ENCODE measurements at places on chromosomes 12 and 14.

- DNase-seq, result no peak
These were observed 141.1 kb downstream of the PIWIL1 start for GRCh38 chr12:130478786-130479185.

GRCh38 chr12:89411846-89412245 lies 59.5 kb upstream of the DUSP6 start:
- no peak for DNase-seq

- no peak for DNase-seq
These were observed 28.2 kb downstream of the DHRS2 start for GRCh38 chr14:23664207-23664885.

- no peak for DNase-seq
These were observed 938.0 kb downstream of the GALC start for GRCh38 chr14:87055007-87055406.

DNA sequence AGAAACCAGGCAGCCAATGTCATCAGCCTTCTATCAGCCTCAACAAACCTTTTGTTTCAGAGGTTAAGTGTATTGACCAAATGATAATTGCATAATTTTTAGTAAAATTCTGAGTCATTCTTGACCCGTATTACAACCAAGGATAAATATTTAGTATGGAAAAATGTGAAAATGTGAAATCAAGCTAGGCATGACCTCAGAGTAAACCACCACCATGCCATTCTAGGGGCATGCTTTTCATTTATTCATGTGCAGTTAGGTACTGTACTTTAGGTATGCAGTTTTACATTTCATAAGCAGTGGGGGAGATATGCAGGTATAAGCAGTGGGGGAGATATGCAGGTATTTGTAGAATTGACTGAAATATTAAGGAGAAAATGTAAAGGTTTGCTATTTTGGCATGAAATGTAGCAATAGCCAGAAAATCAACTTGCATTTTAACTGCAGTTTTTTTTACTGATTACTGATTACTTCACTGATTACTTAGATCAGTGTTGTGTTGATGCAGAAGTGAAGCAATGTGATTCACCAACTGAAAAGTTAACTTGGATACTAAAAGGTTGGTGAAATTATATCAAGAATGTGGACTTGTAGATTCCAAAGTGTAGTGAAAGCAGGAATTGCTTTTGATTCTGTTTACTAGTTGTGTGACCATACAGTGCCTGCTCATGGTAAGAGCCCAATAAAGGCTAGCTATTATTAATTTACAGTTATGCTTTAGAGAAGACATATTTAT lies 184.2 kb downstream of the ESR2 start:
- no peak for DNase-seq

GRCh38 chr14:102020058-102020971 lies 55.9 kb downstream of the DYNC1H1 start:
- peak; percentile 30 for DNase-seq

DNA sequence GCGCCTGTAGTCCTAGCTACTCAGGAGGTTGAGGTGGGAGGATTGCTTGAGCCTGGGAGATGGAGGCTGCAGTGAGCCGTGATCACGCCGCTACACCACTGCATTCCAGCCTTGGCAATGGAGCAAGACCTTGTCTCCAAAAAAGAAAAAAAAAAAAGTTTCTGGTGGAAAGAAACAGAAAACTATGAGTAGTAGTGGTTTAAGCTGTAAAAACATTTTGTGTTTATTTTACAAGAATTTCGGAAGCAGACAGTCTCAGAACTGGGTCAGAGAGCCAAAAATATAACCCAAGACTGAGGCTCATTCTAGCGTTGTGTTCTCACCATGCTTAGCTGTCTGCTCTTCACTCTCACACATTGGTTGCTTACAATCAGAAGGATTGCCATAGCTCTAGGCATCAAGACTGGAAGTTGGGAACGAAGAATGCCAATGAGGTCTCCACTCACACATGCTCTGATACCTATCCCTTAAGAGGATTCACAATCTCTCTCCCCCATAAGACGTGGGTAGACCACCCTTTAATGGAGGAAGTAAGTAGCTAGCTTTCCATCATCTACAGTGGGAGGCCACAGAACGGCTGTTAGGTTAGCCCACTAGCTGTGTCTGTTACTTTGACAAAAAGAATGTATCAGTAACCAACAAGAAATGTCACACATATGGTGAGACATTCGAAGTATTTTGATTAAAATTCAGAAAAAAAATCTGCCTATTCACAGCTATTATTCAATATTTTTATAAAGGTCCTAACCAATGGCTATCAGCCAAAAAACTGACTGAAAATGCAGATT lies 117.6 kb upstream of the RASSF8 start:
- no peak for DNase-seq

DNA sequence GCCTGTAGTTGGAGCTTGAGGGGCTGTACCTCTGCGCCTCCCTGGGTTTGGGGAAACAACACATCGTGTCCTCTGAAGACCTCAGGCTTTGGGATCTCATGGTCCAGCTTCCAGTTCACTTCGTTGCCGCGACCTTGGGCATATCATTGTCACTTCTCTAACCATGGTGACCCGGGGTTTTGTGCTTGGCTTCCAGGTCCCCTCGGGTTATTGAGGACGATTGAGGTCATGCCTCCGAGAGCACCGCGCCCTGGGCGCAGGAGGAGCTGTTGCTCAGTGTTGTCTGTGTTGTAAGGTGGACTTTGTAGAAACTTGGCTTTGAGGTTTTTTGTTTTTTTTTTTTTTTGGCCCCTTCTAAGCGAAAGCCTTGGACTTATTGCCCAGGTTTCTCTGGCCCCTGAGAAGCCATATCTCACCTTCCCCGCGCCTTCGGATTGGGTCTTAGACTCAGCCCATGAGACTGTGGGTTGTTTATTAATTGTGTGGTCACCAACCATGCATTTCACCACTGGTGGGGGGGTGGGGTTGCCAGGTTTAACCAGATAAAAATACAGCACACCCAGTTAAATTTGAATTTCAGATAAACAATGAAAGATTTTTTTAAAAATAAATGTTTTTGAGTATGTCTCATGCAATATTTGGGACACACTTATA lies 2.6 kb downstream of the BCL7A start:
- no peak for DNase-seq

GRCh38 chr14:53840444-53840843 lies 116.2 kb downstream of the BMP4 start:
- no peak for DNase-seq

DNA sequence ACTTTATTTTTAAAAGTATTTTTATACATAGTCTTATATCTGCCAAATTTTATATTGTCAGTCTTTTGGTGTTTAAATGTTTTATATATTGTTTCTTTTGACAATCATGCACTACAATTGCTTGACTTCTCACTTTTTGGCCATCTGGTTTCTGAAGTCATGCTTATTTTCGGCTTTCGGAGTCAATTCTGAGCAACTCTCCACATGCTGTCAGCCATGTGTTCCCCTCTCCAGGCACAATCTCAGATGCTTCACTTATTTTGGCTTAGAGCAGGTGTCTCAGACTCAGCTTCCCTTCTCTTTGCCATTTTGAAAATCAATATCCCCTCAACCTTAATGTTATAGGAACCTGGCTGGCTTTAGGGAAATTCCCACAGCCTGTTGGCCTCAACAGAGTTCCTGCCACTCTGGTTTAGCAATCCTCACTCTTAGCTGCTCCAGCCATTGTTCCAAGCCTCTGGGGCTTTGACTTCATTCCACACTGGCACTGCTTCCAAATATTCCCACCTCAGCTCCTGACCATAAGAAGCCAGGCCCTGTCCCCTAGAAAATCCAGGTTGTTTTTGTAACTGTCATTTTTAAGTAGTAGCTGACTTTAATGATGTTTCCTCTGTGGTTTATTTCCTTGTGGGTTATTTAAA lies 125.5 kb upstream of the FAR2 start:
- DNase-seq, result no peak

- DNase-seq, result peak; percentile 57
These were observed 1.3 kb downstream of the ZC3H10 start for GRCh38 chr12:56119361-56119796.

- no peak for DNase-seq
These were observed 76.5 kb upstream of the DHRS4 start for GRCh38 chr14:23877111-23877510.

DNA sequence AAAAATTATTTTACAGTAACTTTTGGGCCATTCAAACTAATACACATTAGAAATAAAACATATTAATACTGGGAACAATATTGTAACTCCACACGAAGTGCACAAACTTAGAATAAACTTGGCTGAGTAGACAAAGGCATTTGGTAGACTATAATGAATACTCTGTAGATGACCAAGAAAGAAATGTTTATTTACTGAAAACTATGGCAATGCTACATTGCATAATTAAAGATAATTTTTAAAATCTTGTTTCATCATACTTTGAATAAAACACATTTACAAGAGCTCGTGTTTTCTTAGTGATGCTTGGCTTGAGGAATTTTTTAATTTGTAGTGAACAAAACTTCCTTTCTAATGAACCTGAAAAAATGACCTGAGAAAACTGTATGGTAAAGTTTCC lies 21.3 kb downstream of the RERG start:
- no peak for DNase-seq

DNA sequence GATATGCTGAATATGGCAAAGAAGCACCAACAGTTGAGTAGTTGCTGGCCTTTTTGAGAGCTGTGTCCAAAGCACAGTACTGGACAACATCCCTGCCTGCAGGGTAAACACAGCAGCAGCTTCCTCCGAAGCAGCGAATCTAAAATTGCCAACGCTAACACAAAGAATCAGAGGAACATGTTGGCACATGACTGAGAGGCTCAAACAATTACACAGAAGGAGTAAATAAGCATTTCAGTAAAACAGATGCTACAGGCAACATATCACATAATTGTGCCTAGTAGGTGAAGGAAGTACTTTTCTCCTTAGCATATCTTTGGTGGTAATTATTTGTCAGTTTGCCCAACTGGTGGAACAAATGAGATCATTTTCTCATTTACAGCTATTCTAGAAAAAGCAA lies 52.1 kb downstream of the KICS2 start:
- no peak for DNase-seq

GRCh38 chr12:11581179-11581755 lies 68.2 kb upstream of the ETV6 start:
- peak; percentile 70 for DNase-seq

- DNase-seq, result no peak
These were observed 110.4 kb downstream of the DAD1 start for GRCh38 chr14:22478670-22479069.

- DNase-seq, result no peak
These were observed 73.1 kb downstream of the ACADS start for GRCh38 chr12:120798696-120799095.

- no peak for DNase-seq
These were observed 21.2 kb downstream of the GPHB5 start for GRCh38 chr14:63297372-63298063.

DNA sequence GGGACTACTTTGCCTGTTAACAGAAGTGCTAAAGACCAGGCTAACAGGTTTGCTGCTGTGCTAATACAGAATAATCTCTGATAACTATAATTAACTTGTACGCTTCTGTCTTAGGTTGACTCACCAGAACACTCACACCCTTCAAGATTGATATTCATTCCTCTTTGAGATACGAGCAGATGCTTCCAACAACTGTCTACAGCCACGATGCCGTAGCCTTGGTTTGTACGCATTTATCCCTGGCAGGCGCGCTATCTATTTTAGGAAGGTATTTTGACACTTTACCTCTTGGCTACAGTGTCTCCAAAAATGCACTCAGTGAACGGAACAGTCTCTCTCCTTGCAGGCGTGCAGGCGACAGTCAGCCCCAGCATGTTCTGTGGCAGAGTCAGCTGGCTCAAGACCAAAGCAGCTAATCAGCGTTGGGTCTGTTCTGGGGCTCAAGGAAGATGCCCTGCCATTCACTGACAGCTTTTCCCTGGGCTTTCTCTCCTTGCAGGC lies 146.4 kb upstream of the PRICKLE1 start:
- no peak for DNase-seq

- DNase-seq, result no peak
These were observed 222.7 kb downstream of the ERC1 start for GRCh38 chr12:1213618-1214205.

DNA sequence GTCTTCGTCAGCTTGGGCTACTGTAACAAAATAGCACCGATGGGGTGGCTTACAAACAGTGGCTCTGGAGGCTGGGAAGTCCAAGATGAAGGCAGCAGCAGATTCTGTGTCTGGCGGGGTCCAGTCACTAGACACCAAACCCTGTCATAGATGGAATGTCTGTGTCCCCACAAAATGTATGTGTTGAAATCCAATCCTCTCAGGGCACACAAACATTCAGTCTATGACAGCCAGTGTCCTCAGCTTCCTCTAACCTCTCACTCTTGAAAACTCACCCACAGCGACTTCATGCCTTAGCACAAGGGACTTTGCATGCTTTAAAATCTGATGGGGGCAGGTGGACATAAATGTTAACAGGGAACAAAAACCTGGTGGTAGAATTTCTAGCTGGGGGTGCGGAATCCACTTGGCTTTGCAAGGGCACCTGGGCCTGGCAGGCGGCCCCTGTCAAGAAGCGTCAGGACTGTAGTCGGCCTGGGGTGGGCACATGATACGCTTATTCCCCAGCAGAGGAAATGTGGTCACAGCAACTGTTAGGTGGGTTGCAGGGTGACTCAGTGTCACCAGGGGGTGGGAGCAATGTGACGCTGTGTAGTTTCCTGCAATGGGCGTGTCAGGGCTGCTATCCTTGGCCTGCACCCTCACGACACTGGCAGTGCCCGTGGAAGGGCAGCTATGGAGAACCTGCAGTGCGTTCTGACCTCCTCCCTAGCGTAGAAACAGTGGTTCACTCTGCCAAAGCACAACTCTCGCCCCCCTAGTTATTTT lies 17.7 kb downstream of the RIN3 start:
- DNase-seq, result peak; percentile 39

DNA sequence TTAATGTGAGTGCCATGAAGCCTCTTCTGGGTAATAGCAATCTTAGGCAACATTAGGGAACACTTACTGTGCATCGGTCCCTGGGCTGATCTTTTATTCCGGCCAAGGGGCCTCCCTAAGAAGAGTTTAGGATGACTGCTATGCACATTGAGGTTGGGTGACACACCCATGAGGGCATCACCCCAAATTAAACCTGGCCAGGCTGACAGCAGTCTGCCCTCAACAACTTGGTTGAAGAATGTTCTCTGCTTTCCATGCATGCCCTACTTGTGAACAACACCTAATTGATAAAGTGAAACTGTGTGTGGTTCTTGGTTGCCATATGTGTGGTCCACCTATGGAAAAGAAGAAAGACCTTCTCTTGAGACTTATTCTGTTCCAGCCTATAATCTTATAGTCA lies 1098.0 kb downstream of the BCL11B start:
- no peak for DNase-seq

DNA sequence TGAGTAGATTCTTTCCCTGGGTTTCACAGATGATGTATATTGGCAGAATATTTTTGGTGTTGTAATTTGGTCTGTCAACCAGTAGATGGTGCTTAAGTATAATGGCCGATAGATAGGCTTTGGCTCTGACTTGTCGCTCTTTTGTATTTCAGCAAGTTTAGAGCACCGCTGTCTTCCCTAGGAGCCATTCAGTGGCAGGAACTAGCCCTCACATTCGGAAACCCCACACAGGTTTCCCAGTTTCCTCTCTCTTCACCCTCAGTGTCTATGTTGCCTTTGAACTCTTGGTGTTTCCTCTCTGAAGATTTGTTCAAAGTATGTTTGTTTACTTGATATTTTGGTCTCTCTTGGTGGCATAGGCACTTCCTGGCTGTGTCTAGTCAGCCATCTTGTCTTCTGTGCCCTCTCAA lies 102.2 kb downstream of the GPHN start:
- no peak for DNase-seq
